WTC11 (cell line): ENCODE measurements at places on chromosomes 1 and 21.

- no peak for DNase-seq
These were observed 2.0 kb downstream of the CRABP2 start for GRCh38 chr1:156703336-156703735.

DNA sequence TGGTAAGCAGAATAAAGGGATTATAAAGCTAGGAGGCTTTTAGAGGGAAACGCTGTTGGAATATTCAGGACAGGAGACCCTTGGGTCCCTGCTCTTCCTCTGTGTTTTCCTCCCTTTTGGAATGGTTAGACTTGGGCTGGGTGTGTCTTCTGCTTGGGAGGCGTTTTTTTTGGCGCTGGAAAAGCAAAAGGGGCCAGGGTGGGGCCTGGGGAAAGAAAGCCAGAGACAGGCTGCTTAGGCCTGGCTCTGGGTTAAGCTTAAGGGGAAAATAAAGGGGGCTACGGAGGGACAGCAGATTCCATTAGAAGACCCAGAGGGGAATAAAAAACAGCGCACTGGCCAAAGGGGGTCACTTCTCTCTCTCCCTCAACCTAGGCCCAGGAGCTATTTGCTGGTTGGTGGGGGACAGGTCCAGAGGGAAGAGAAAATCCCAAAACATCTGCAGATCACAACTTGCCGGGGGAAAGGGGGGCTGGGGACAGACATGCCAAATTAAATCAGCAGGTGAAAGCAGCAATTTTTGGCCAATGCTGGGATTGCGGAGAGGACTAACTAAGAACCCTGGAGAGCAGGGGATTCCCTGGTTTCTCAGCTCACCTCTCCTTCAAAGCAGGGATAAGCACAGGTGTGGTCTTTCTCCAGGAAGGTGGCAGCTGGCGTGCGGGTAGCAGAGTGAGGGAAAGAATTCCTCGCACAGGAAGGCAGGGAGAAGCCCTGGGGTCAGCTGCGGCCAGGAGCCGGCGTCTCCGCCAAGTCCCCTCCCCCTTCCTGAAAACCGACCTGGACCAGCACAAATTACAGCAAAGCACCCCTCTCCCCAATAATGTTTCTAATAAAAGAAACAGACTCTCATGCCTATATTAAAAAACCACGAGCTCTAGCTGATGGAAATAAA is 82.2 kb upstream of the AK4 start:
- DNase-seq = peak; percentile 72

DNA sequence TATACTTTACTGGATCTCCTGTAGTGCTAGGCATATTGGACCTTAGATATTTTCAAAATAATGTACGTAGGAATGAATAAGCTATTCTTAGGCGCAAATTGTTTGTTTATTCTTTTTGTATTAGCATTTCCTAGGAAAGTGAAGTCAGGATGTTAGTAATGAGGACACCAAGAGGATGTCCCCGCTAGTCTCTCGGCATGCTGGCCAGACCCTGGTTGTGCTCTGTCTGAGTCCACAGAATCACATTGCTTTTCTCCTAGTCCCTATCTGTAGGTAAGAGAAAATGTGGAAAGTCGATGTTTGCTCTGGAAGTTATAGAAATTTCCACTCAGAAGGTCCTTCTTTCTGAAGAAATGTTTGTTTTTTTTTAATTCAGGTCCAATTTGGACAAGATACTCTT is 31.1 kb downstream of the DNM3 start:
- no peak for DNase-seq

DNA sequence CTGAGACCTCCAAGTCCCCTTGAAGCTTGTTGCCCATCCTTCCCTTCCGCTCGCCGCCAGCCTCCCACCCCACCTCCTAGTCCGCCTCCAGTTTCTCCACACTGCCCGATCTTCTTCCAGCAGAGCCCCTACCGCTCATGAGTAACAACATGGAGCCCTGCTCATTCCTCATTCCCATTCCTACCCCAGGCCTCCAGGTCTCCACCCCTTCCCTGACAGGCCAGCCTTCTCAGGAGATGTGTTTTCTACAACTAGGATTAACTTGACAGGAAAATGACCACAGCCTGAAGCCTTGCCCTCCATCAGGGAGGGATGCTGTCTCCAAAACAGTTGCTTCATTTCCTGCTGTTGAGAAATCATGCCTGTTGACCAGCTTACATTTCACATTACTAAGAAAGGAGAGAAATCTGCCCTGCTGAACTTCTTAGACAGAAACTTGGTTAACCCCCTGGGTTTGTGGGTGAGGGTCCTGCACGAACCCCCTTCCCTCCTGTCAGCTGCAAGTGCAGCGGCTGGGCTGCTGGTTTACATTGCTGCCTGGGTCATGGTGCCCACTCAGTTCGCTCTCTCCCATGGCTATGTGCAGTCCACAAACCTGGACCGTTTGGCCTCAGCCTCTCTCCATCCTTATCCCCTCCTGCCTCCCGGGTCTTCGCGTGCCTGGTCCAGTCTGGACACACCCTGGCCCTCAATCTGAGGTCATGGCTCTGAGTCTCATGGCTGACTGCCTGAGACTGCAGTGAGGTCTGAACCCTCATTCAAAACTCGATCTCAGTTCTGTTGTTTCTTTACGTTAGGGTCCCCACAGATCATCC is 16.1 kb upstream of the CHI3L1 start:
- no peak for DNase-seq

- no peak for DNase-seq
These were observed 102.2 kb upstream of the HAO2 start for GRCh38 chr1:119266386-119266785.

DNA sequence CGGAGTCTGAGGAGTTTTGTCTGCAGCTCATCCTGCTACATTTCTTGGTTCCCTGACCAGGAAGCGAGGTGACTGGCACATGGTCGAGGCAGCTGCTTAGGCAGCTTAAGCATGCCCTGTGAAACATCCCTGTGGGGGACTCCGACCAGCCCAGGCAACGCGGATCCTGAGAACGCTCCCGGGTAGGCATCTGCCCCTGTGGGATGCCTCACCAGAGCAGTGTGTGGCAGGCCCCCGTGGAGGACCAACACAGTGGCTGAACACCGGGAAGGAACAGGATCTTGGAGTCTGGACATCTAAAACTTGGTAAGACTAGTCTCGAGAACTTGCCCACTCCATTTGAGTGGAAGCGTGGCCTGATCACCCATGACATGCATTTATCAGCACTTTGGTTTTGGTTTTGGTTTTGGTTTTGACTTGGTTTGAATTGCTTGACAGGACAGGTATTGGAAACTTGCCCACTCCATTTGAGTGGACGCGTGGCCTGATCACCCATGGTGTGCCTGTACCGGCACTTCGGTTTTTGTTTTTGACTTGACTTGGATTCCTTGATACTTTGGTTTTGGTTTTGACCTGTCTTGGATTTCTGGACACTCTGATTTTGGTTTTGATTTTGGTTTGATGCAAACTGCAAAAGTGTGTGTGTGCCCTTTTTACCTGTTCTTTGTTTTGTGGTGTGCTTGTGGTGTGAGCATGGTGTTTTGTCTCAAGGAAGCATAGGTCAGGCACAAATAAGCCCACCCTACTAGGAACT is 12.2 kb upstream of the NEK2 start:
- no peak for DNase-seq

DNA sequence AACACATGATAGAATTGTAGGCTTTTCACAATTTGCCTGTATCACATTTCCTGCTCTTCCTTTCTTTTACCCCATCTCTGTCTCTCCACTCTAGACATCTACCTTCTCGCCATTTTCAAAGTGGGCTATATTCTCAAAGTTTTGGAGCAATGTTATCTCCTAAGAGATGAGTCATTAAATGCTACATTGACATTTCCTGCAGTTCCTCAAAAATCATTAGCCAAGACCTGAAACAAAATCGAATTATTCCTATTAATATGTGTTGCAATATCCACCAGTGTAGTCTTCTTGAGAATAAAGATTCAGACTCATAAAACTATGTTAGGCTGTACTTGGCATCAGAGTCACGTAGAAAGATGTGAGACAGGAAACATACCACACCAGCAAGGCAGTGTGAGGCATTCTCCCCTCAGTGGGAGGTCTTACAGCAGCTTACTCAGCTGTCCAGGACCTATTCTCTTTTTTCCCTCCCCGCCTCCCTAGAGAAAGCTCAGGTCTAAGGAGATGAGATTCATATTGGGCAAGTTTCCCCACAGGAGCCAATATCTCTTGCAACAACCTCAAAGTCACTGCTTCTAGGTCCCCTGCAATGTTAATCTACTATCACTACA is 38.8 kb downstream of the FRRS1 start:
- no peak for DNase-seq

- DNase-seq = peak; percentile 19
These were observed 444 bp upstream of the MAP3K6 start for GRCh38 chr1:27367160-27367650.

DNA sequence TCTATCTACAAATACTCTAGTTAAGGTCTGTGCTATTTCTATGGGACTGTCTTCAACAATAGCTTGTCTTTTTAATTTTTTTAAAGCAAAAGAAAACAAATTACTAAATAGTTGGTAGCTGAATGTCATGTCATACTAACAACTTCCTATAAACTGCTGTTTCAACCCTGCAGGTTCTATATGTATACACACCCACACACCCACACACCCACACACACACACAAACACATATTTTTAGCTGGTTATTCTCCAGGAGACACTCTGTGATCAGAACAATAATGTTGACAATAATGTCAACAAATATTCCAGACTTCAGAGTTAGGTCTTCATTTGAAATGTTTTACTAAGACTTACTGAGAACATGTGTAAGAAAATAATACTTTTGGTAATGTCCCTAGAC is 66.7 kb downstream of the AK5 start:
- no peak for DNase-seq

GRCh38 chr1:100320311-100321099 is 31.8 kb upstream of the CDC14A start:
- no peak for DNase-seq

DNA sequence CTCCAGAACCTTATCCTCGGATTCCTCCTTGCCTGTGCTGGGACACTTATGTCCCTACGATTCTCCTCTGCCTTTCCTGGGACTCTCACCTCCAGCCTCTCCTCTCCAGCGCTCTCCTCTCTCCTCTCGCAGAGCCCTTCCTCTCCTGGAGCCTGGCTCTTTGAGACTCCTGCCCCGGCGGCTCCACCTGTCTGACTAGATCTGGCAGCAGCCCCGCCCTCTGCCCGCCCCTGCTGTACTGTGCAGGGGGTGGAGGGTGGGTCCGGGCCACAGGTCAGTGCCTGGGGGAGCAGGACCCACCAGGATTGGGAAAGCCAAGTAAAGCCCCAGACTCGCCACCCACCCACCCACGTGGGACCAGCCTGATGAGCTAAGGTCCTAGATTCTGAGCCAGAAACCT is 1.6 kb downstream of the ELOVL1 start:
- DNase-seq = peak; percentile 69

DNA sequence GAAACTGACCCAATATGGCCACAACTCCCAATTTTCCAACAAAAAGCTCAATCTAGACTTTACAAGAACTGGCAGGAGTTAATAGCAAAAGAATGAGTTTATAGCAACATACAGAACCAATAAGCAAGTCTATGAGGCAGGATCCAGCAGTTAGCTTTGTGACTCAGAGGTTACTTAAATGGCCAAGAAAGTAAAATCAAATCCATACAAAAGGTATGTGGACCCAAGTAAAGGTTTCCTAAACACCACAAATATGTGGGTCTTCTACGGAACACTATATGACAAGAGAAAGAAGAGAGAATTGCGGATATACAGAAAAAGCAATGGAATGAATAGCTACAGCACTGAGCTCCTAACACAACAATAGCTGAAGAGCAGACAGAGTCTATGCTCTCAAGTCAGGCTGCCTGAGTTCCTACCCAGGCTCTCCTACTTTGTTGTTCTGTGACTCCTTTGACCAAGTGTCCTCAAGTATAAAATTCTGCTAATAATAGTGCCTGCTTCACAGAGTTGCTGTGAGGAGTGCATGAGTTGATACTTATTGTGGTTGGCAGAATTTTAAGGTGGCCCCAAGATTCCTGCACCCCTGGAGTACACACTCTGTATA is 204.3 kb downstream of the SMYD3 start:
- no peak for DNase-seq

GRCh38 chr21:14414932-14415508 is 32.1 kb upstream of the HSPA13 start:
- no peak for DNase-seq

DNA sequence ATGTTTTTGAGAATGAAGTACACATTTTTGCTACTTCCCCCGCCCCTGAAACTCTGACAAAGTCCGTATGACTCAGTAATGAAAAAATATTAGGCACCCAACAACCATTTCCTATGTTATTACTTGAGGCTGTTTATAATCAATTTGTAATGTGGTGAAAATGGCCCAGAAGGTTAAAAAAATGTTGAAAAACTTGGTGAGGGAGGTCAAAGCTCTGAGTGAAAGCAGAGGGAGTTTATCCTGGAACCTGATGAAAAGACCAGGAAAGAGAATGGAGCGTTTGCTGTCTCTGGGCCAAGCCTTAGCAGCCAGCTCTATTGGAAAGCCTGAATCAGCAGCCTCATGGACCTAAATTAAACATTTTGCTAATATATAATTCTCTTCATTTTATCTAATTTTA is 367.7 kb upstream of the NEGR1 start:
- no peak for DNase-seq

DNA sequence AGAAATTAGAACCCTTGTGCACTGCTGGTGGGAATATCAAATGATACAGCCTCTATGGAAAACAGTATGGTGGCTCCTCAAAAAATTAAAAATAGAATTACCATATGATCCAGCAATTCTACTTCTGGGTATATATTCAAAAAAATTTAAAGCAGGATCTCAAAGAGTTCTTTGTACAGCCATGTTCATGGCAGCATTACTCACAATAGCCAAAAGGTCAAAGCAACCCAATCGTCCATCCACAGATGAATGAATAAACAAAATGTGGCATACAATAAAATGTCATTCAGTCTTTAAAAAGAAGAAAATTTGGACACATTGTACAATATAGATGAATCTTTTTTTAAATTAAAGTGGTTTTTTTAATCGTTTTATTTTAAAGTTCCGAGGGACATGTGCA is 36.3 kb upstream of the ERG start:
- DNase-seq = no peak

DNA sequence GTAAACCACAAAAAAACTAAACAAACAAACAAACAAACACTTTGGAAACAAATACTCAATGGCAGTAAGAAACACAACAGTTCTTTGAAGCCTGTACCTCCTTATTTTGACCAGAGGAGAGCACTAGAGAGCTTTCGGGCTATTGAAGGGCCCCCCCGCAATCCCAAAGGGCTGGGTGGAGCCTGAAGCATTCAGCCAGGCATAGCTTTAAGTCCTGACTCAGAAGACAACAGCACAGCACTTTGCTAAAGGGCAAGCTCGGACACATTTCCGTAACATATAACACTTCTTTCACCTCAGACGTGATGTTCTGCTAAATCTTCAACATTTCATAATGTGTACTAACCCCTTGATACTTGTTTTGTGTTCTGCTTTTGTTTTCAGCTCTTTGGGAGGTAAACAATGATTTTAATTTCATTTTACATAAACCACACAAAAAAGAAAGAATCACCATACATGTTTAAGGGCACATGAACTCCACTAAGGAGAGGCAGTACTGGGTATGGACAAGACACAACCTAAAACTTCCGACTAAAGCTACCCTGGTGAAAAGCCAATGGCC is 9.7 kb upstream of the SHCBP1L start:
- DNase-seq = peak; percentile 69

- DNase-seq = no peak
These were observed 24.2 kb downstream of the SPAG17 start for GRCh38 chr1:118160806-118161205.
